Astrocyte of the spinal cord (primary cell): ENCODE measurements at places on chromosomes 7 and 10.
A peak's percentile ranks its signal among the peaks of the same experiment; 100 is the strongest.

- DNase-seq, result no peak
These were observed 47.7 kb downstream of the DLD start for GRCh38 chr7:107938456-107939250.

GRCh38 chr10:37146443-37146842 is 21.0 kb downstream of the ANKRD30A start:
- DNase-seq, result no peak

- DNase-seq, result no peak
These were observed 297.9 kb downstream of the EXOC4 start for GRCh38 chr7:133550811-133551210.

DNA sequence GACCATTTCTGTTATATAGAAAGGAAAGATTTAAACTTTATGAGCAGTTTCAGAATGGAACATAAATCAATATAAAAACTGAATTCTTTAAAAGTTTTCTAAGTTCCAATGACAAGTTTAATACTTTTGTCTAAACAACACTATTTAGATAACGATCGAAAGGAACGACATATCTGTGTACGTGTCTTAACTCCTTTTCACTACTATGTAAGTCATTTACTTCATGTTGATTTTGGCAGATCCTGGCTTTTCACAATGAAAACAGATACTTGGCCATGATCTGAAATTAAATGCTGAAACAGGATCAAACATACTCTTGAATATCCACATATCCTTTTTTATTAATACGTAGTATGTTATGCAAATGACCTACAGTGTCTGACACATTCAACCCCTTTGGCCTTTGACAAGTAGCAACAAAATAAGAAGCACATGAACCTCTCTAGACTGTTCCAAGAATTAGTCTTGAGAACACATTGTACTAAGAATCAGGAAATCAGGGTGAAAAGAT is 41.9 kb downstream of the RNLS start:
- peak; percentile 52 for DNase-seq

DNA sequence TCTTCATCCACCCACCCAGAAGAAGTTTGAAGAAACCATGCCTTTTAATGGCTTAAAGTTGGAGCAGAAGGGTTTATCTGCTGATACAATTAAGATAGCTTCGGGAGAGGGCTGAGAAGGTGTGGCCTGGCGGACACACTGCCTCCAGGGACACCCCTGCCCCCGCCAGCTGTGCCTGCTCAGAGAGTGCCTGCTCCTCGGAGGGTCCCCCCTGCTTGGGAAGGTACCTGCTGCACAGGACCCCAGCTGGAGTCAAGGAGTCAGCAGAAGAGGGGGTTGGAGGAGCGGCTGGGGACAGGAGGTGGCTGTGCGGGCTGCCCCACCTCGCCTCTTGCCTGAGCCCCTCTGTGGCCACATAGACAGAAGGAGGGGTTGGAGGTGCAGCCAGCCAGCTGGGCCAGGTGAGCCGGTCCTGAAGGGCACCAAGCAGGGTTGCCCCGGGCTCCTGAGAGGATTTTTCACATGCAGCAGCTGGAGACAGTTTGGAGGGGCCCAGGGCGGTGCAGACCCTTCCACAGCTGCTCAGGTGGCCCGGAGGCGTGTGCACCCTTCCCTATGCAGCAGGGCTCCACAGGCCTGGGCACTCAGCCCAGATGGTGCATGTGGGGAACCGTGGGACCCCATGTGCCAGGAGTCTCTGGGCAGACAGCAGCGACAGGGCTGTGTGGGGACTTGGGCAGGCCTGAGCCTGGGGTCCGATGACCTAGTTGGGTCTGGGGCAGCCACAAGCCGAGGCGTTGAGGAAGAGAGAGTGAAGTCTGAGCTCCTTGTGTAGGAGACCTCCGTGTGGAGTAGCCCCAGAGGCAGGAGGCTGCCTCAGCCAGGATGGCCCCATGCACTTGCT is 118.9 kb downstream of the INPP5A start:
- DNase-seq, result no peak

DNA sequence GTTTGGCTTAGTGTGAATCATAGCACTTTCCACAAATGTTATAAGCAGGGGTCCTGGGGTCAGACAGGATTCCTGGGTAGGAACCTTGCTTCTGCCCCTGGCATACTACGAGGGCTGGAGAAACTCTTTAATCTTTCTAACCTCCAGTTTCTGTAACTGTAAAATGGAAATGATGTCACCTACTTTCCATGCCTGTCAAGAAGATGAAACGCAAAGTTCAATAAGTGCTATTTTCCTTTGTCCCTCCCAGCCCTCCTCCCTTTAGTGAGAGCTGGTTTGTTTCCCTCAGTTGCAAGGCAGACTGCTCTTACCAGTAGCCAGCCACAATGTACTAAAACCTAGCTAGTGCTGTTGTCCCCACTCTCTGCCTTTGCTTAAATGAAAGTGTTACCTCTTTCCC is 117.1 kb upstream of the HPS1 start:
- DNase-seq, result no peak

- DNase-seq, result no peak
These were observed 84.2 kb upstream of the FAM133B start for GRCh38 chr7:92674379-92674778.

GRCh38 chr7:48088559-48089045 is 463 bp upstream of the UPP1 start:
- peak; percentile 94 for DNase-seq
